Right atrium auricular region (tissue), 2 donors: ENCODE measurements at places on chromosomes 13 and 19. TPM values are rescaled to one million over a fixed set of nuclear protein-coding genes. Genes with fewer than 3 reads are reported as not detected.

DNA sequence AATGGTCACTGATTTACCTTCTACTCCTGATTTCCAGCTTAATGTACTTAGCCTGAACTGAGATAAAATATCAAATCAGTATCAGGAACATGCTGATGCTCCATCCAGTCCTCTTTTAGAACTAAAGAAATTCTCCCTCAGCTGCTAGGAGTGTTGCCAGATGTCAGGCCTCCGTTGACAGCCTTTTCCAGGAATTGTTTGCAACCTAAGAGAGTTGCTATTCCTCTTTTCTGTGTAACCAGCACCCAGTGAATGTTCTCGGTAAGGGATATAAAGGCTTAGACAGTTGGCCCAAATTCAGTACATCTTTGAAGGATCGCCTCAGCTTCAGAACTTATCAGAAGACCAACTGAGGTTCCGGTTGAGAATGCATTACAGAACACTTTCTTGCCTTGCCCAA is 559.0 kb downstream of the PCDH17 start:
- no peaks in the 10 kb centered on the region for H3K27me3 ChIP-seq
- no peaks in the 10 kb centered on the region for H3K36me3 ChIP-seq
- no peaks in the 10 kb centered on the region for H3K4me1 ChIP-seq
- no peak overlapping the region for H3K4me3 ChIP-seq
- H3K27ac ChIP-seq = no peak overlapping the region

DNA sequence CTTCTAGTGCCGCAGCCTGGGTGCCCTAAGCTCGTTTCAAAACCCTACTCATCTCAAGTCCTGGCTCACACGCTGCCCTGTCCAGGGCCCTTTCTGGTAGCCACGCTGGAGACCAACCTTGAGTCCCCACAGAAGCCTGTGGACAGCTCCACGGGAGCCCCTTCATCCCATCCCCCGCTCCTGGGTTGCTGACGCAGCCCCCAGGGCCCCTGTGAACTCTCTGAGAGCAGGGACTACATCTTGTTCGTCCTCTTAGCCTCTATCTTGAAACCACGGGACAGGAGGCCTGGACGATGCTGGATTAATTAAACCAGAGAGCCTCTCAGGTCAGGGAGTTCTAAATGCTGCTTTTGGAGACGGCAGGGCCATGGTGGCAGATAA is 7.4 kb downstream of the MLLT1 start:
- DNase-seq = no peak
- no peak overlapping the region for H3K4me3 ChIP-seq
- no peaks in the 10 kb centered on the region for H3K27me3 ChIP-seq
- peaks cover 30% of the 10 kb centered on the region for H3K36me3 ChIP-seq
- H3K4me1 ChIP-seq = peaks cover 93% of the 10 kb centered on the region
- H3K27ac ChIP-seq = peak overlapping the region; percentile 88

GRCh38 chr13:108342369-108343289 is 73.1 kb downstream of the TNFSF13B start:
- no peak overlapping the region for H3K4me3 ChIP-seq
- H3K4me1 ChIP-seq = no peaks in the 10 kb centered on the region
- no peak for DNase-seq
- no peak overlapping the region for H3K27ac ChIP-seq

- peaks cover 42% of the 10 kb centered on the region for H3K4me1 ChIP-seq
- H3K27me3 ChIP-seq = no peaks in the 10 kb centered on the region
- peaks cover 39% of the 10 kb centered on the region for H3K36me3 ChIP-seq
Observed at GRCh38 chr19:16575861-16576689, 3.9 kb upstream of the SLC35E1 start.

DNA sequence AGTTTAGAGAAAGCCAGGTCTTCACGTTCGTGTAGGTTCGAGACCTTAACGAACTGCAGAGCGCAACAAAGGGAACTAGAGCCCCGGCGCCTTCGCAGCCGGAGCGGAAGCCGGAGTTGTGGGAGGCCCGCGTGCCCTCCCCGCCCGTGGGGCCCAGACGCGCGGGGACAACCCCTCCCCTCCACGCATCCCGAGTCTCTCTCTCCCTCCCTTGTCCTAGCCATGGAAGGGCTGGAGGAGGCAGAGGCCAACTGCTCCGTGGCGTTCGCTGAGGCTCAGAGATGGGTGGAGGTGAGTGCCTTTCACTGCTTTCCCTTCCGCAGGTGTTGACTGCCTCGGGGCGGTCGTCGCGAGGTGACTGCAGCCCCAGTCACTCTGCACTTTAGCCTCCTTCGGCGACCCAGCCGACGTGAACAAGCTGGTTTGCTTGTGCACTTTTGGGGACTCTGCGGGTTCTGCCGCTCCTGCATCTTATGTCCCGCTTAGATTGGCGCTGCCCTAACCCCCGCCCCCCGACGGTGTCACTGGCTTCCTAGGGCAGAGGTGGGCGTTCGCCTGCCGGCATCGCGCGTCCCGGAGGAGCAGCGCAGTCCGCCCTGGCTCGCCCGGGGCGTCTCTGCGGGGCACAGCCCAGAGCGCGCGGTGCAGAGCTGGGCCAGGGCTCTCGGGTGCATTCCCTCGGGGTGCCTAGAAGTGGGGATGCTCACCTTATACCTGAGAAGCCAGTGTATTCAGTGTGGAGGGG is 478 bp downstream of the LMO7 start:
- H3K4me3 ChIP-seq = peak overlapping the region; percentile 52
- no peak for DNase-seq
- peak overlapping the region; percentile 46 for H3K27ac ChIP-seq

GRCh38 chr13:69487576-69487975 is 620.0 kb upstream of the ATXN8OS start:
- H3K36me3 ChIP-seq = no peaks in the 10 kb centered on the region
- no peak overlapping the region for H3K27ac ChIP-seq
- H3K27me3 ChIP-seq = no peaks in the 10 kb centered on the region
- DNase-seq = no peak

The NLRP5 gene
- not detected for total RNA-seq

DNA sequence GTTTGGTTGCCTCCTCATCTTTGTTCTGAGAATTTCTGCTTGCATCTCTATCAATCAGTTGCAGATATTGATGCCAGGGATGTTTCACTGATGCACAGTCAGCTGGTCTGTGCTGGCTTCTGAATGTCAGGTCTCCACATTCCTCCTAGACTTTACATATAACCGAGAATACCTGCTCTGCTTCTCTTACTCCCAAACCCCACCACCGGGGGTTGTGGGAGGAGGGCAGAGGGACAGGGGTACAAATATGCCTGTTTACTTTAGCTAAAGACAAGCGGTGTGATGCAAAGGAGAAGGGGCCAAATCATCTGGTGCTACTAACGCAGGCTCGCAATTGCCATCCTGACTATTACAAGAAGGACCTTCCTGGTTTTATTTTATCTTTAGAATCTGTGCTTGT is 17.4 kb upstream of the KLHL1 start:
- H3K36me3 ChIP-seq = no peaks in the 10 kb centered on the region
- no peak overlapping the region for H3K27ac ChIP-seq
- no peaks in the 10 kb centered on the region for H3K4me1 ChIP-seq
- no peak overlapping the region for H3K4me3 ChIP-seq
- DNase-seq = no peak

DNA sequence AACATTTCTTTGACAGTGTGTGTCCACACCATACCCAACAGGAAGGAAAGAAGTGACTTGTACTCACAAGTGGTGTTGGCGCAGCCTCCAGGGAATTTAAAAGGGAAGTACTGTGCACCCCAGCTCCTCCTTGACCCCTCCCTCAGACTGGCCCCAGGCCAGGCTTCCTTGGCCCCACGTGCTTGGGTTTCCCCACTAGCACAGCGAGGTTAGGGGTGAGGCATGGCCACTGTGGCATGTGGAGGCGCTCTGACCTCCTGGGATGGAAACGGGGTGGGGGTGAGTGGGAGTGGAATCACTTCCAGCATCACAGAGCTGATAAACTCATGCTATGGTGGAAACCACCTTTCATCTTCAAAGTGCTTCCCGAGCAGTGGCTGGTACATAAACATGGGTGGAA is 168.6 kb downstream of the ZNF536 start:
- no peak for DNase-seq
- no peaks in the 10 kb centered on the region for H3K4me1 ChIP-seq
- H3K4me3 ChIP-seq = no peak overlapping the region

DNA sequence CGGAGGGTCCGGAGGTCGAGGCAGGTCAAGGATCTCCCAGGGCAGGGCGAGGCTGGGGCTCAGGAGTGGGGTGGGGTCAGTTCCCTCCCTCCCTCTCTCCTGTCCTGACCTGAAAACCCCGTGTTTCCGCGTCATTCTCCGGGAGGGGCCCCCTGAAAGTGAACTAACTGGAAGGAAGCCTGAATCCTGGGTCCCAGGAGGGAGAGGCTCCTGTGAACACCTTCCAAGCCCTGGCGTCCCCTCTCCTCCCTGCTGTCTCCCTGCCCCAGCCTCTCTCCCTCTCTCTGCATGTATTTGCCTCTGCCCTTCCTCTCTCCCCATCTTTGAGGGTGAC is 741 bp upstream of the CADM4 start:
- H3K27me3 ChIP-seq = no peaks in the 10 kb centered on the region
- peaks cover 12% of the 10 kb centered on the region for H3K4me1 ChIP-seq
- H3K4me3 ChIP-seq = peak overlapping the region; percentile 56
- H3K36me3 ChIP-seq = no peaks in the 10 kb centered on the region

GRCh38 chr13:44211286-44211685 is 162.3 kb upstream of the SERP2 start:
- no peaks in the 10 kb centered on the region for H3K4me1 ChIP-seq
- H3K27me3 ChIP-seq = no peaks in the 10 kb centered on the region
- no peak overlapping the region for H3K27ac ChIP-seq

GRCh38 chr13:27073186-27073585 is 98.4 kb downstream of the USP12 start:
- H3K36me3 ChIP-seq = no peaks in the 10 kb centered on the region
- no peaks in the 10 kb centered on the region for H3K27me3 ChIP-seq
- no peak overlapping the region for H3K4me3 ChIP-seq
- H3K4me1 ChIP-seq = no peaks in the 10 kb centered on the region
- H3K27ac ChIP-seq = no peak overlapping the region

GRCh38 chr13:42815681-42816080 is 34.3 kb downstream of the FAM216B start:
- no peaks in the 10 kb centered on the region for H3K36me3 ChIP-seq
- H3K27me3 ChIP-seq = no peaks in the 10 kb centered on the region
- H3K4me1 ChIP-seq = no peaks in the 10 kb centered on the region
- DNase-seq = no peak
- H3K27ac ChIP-seq = no peak overlapping the region
- H3K4me3 ChIP-seq = no peak overlapping the region

DNA sequence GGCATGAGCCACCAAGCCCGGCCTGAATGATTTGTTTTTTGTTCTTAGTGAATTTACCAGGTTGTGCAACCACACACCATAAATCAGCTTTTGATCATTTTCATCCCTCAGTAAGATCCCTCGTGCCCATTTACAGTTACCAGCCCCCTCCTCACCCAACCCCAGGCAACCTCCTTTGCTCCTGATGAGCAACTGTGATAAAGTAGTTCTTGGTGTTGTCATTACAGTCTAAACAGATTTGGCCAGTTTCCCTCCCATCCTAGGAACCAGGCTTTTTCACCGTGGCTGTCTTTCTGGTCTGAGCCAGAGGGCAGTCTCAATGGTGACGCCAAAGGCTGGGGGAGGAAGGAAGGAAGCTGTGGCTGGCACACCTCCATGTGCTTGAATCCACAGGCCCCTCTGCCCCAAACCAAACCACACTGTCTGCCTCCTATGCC is 61.2 kb upstream of the WDFY2 start:
- no peak for DNase-seq
- no peaks in the 10 kb centered on the region for H3K36me3 ChIP-seq
- H3K4me3 ChIP-seq = no peak overlapping the region
- no peak overlapping the region for H3K27ac ChIP-seq

DNA sequence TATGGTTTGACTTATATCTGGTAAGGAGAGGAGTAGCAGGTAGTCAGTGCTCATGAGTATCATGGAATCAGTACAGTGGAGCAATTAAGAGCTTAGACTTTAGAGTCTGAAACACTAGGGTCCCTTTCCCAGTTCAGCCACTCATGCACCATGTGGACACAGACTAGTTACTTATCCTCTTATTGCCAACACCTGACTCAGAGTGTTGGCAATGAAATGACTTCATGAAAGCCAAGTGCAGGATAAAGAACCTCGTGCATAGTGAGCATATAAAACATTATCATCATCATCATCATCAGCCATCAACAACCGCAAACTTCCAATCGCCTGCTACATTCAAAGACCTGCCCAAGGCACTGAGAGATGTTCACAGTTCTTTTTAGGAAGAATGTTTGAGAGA is 164.2 kb downstream of the FOXO1 start:
- DNase-seq = peak; percentile 55
- no peaks in the 10 kb centered on the region for H3K36me3 ChIP-seq
- no peaks in the 10 kb centered on the region for H3K27me3 ChIP-seq
- no peaks in the 10 kb centered on the region for H3K4me1 ChIP-seq

DNA sequence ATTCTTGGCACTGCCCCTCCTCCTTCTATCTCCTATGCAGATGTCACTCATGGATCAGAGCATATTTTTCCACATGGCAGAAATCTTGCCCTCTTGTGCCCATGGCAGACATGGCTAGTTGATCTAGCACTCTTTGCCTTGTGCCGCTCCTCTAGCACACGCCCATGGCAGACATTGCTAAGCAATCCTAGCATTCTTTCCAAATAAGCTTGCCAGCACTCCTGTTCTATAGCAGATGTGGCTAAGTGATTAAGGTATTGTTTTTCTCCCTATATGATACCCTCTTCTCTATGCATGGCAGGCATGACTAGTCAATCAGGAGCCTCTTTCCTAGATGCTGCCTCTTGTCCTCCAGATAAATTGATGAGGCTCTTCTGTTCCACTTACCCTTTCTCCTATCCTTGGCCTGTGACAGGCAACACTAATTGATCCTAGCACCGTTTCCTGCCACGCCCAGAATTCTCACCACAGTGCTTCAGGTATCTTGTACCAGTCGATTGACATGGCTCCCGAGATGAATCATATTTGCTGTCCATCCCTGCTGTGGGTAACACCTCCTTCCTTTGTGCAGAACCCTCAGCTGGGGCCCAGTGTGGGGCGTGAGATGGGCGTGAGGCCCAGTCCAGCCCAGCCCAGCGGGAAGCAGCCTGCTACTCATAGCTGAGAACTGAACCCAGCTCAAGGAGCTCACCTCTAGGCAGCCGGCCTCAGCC is 26.9 kb downstream of the TMED1 start:
- DNase-seq = no peak
- H3K36me3 ChIP-seq = peaks cover 81% of the 10 kb centered on the region
- no peak overlapping the region for H3K4me3 ChIP-seq
- H3K27ac ChIP-seq = no peak overlapping the region

The DOCK9 gene
- 79.6 TPM for total RNA-seq

GRCh38 chr13:39105110-39105509 is 66.9 kb downstream of the NHLRC3 start:
- H3K4me3 ChIP-seq = no peak overlapping the region
- no peak overlapping the region for H3K27ac ChIP-seq
- no peaks in the 10 kb centered on the region for H3K36me3 ChIP-seq
- H3K4me1 ChIP-seq = no peaks in the 10 kb centered on the region
